ENCODE measurements at places on chromosomes 4 and X. TPM values are rescaled to one million over a fixed set of nuclear protein-coding genes. Genes with fewer than 3 reads are reported as not detected.

MFSD8 gene
- total RNA-seq = 18.9 TPM

MAGEA8 gene
- not detected for total RNA-seq

FRG2 gene
- total RNA-seq = not detected

CXorf65 gene
- not detected for total RNA-seq

SMIM10L2A gene
- 2.0 TPM for total RNA-seq

DRD5 gene
- total RNA-seq = not detected

ARHGEF38 gene
- total RNA-seq = 62.9 TPM

NEUROG2 gene
- not detected for total RNA-seq

PHKA1 gene
- total RNA-seq = 11.9 TPM

GCNA gene
- 2.6 TPM for total RNA-seq

STIM2 gene
- 24.7 TPM for total RNA-seq
